ENCODE measurements at places on chromosomes 3 and 15.

- DNase-seq, result no peak
Measured at GRCh38 chr3:117922039-117922438, 1112.6 kb downstream of the IGSF11 start.

- no peak for DNase-seq
Measured at GRCh38 chr3:113602836-113603235, 70.5 kb downstream of the SIDT1 start.

DNA sequence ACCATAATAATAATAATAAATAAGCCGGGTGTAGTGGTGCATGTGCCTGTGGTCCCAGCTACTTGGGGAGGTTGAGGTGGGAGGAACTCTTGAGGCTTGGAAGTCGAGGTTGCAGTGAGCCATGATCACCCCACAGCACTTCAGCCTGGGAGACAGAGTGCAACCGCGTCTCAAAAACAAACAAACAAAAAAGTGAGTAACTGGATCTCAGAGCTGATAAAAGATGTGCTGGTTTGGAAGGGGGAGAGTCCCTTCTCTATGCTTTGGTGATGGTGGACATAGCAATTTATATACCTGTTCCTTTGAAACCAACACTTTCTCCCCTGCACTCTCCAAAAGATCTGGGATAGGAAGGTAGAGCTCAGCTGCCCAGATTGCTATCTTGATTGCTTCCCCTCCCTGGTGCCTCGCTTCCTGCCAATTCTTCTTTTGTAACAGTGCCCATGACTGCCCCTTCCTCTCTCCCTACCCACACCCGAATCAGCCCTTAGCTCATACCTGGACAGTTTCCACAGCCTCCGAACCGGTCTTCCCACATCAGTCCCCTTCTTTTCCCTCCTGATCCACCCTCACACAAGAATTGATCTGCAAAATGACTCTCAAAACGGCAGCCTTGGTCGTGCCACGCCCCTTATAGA is 55.1 kb upstream of the UBE2E1 start:
- no peak for DNase-seq

- DNase-seq, result no peak
Measured at GRCh38 chr3:13536432-13536831, 12.5 kb upstream of the FBLN2 start.

DNA sequence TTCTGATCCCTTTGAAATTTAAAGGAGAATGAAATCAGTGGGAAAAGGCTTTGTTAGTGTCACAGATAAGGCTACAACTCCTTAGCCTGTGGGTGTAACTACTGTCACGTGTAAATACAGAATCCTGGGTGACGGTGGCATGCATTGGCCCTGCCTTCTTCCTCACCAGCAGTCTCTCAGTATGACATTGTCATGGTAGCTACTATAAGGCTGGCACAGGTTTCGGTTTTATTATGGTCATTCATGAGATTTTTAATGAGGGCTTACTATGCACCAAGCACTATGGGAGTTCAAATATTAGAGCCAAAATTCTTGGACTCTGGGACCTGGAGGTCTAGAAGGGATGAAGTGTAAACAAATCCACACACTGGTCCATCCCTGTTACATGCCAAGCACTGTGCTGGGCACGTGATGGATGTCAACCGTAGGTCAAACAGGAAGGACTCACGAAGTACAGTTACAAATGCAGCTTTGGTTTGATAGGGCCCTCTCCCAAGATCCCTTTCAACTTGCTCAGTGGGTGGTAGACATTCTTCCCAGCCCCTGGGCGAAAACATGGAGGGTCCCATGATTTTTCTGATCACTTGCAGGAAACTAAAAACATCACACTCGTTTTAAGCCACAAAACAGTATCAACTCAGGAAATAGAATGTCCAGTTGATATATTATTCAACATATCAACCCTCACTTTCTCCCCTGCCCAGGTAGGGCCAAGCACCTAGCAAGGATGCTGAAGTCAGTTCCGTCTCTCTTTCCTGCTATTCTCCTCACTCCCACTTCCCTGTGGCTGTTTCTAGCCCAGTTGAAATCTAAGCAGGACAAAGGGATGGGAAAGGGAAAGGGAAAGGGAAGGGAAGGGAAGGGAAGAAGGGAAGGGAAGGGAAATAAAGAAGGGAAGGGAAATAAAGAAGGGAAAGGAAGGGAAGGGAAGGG is 25.3 kb downstream of the BFSP2 start:
- no peak for DNase-seq

- DNase-seq, result no peak
Measured at GRCh38 chr3:45544024-45544716, 50.4 kb upstream of the LIMD1 start.

- DNase-seq, result no peak
Measured at GRCh38 chr3:131717493-131717892, 214.7 kb upstream of the MRPL3 start.

DNA sequence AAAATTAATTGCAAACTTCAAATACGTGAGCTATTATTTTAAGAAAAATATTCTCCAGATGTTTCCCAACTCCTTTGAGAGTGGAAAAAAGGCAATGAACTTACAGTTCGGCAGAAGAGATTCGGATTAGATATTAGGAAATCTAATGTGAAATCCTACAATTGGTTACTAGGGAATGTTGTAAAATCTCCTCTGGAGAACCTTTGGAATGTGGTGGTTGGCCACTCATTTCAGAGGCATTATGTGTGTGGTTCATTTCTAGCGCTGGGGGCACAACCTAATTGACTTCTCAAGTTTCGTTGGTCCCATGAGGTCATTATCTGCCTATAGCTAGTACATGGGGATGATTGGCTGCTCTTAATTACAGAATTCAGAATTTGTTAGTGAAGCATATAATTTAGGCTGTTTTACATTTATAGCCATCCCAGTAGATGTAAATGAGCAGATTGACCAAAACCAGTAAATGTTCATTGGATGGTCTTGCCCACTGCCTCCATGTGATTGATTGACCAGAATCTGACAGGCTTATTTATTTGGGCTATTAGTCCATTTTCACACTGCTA is 34.6 kb upstream of the CMSS1 start:
- DNase-seq, result no peak
